H9 (cell line): ENCODE measurements at places on chromosomes 6 and 20. TPM values are rescaled to one million over a fixed set of nuclear protein-coding genes. Genes with fewer than 3 reads are reported as not detected.

Gene EPHA7
- total RNA-seq: 9.4 and 9.5 TPM in 2 replicates

Gene DUSP15
- total RNA-seq: 5.6 and 6.7 TPM in 2 replicates

Gene CST7
- not detected in 2 replicates for total RNA-seq

Gene SMOC2
- total RNA-seq: 1.8 and 2.1 TPM in 2 replicates

Gene CST2
- not detected in 2 replicates for total RNA-seq

Gene HSPA1B
- total RNA-seq: 85.1 and 90.5 TPM in 2 replicates

DNA sequence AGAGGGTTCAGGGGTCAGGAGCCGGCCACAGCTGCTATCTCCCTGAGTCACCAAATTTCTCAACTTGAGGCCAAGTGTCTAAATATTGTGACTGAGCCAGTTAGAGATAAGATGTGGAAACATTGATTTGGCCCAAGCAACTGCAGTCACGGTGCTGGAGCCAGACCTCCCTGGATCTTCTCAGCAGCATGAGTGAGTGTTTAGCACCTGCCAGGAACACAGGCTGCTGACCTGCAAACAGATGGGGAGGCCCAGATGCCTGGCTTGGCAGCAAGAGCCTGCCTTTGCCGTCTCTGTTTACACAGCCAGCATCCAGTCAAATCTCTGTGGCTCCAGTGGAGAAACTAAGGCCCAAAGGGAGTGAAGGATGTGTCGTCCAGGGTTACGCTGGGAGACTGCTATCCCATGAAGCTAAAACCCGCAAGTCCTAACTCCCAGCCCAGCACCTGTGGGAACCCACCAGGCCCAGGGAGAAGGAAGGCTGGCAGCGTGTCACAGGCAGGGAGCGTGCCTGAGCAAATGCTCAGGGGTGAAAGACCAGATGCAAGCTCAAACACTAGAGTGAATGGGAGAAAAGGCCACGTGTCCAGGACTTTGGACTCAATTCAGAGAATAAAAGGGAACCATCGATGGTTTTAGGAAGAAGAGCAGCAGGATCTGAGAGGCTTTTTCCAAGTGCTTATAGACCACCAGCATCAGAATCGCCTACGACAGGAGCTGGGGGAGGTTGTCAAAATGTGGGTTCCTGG is 15.9 kb upstream of the PTGIS start:
- no peaks in the 10 kb centered on the region for H3K27me3 ChIP-seq
- H3K4me1 ChIP-seq: no peaks in the 10 kb centered on the region
- DNase-seq: no peak
- H3K36me3 ChIP-seq: peaks cover 4% of the 10 kb centered on the region
- H3K27ac ChIP-seq: no peak overlapping the region
- no peak overlapping the region for H3K4me3 ChIP-seq

- H3K27me3 ChIP-seq: no peaks in the 10 kb centered on the region
- no peak overlapping the region for H3K4me3 ChIP-seq
- H3K36me3 ChIP-seq: peaks cover 4% of the 10 kb centered on the region; the same call in 1 of the 2 replicates
- peak; percentile 84 for DNase-seq
- no peaks in the 10 kb centered on the region; the same call in 1 of the 2 replicates for H3K4me1 ChIP-seq
Observed at GRCh38 chr6:27893836-27894807, 18.1 kb downstream of the OR2B2 start.

- no peak for DNase-seq
- H3K4me1 ChIP-seq: peaks cover 5% of the 10 kb centered on the region
- H3K27me3 ChIP-seq: no peaks in the 10 kb centered on the region
- no peaks in the 10 kb centered on the region for H3K36me3 ChIP-seq
- peak overlapping the region; percentile 25; the same call in 1 of the 3 replicates for H3K4me3 ChIP-seq
Observed at GRCh38 chr20:50305636-50306477, 115.2 kb downstream of the CEBPB start.

- DNase-seq: no peak
- H3K4me3 ChIP-seq: no peak overlapping the region
- H3K27me3 ChIP-seq: no peaks in the 10 kb centered on the region; the same call in 1 of the 2 replicates
- no peaks in the 10 kb centered on the region for H3K36me3 ChIP-seq
- H3K27ac ChIP-seq: no peak overlapping the region
- H3K4me1 ChIP-seq: no peaks in the 10 kb centered on the region
Observed at GRCh38 chr20:3464166-3464565, 6.7 kb upstream of the ATRN start.

- H3K27ac ChIP-seq: no peak overlapping the region
- H3K4me1 ChIP-seq: no peaks in the 10 kb centered on the region
- H3K4me3 ChIP-seq: no peak overlapping the region
- DNase-seq: no peak
- H3K27me3 ChIP-seq: no peaks in the 10 kb centered on the region
Observed at GRCh38 chr6:136890986-136891385, 31.1 kb upstream of the SLC35D3 start.

DNA sequence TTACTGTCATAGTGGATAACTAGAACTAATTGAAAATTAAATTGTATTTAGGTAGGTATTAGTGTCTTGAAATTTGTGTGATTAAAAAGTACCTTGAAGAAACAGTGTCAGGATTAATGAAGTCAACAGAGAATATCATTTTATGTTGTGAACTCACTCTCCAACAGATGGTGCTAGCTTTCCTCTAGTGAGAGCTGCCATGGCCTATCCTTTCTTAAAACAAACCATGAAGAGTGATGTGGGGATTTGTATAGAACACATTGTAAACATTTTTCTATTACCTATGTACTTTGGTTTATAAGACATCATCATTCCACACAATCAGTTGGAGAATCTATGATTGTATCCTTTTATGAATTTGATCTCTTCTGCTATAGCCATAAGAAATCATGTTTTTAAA is 4.8 kb upstream of the SRSF12 start:
- no peak overlapping the region for H3K4me3 ChIP-seq
- H3K27me3 ChIP-seq: peaks cover 9% of the 10 kb centered on the region
- DNase-seq: no peak
- H3K4me1 ChIP-seq: no peaks in the 10 kb centered on the region
- no peak overlapping the region for H3K27ac ChIP-seq

- DNase-seq: no peak
- H3K4me1 ChIP-seq: no peaks in the 10 kb centered on the region; the same call in 1 of the 2 replicates
- H3K27me3 ChIP-seq: no peaks in the 10 kb centered on the region
Observed at GRCh38 chr6:56691814-56692213, 49.1 kb upstream of the DST start.

GRCh38 chr20:38338849-38339520 is 7.3 kb upstream of the LBP start:
- H3K4me1 ChIP-seq: peaks cover 8% of the 10 kb centered on the region; the same call in 1 of the 2 replicates
- peak; percentile 73 for DNase-seq
- no peak overlapping the region for H3K4me3 ChIP-seq
- no peak overlapping the region for H3K27ac ChIP-seq
- H3K27me3 ChIP-seq: no peaks in the 10 kb centered on the region; the same call in 1 of the 2 replicates

- no peak overlapping the region for H3K4me3 ChIP-seq
- H3K27ac ChIP-seq: no peak overlapping the region
- H3K36me3 ChIP-seq: peaks cover 14% of the 10 kb centered on the region
- H3K27me3 ChIP-seq: no peaks in the 10 kb centered on the region
Observed at GRCh38 chr20:58497724-58498469, 17.3 kb downstream of the APCDD1L start.
